ENCODE measurements at places on chromosomes 6 and 20.

DNA sequence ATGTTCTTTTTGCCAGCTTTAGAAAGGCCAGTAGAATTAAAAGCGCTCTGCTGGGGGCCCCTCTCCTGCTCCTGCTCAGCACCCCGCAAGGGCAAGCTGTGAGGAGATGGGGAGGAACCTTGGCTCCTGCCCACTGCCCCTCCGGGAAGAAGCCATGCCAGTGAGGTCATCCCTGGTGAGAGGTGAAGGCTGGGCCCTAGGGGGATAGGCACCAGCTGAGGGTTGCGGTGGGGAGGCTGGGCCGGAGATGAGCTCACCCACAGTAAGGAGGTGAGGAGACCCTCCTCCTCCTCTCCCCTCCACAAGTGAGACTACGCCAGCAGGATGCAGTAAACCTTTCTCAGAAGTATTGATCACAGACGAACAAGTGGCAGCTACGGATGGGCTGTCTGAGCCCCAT lies 32.1 kb downstream of the LRFN2 start:
- DNase-seq = no peak

- DNase-seq = no peak
These were observed 19.2 kb upstream of the ZSCAN16 start for GRCh38 chr6:28105245-28105639.

DNA sequence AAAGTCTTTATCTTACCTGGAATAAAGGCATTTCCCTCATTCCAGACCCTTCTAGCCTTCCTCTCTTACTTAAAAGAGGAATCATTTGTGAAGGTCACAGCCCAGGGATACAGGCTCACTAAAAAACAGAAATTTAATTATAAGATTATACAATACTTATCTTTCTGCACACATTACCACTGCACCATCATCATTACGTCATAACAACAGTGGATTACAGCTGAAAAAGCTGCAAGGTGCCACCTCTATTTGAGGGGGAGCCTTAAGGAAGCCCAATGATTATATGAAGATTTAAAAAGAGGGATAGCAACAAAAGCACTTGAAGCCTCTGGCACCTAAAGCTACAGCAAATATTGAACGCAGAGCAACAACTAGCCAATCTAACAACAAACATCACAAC lies 452.9 kb upstream of the EYS start:
- no peak for DNase-seq

GRCh38 chr6:25482996-25483395 lies 169.0 kb upstream of the SCGN start:
- no peak for DNase-seq

GRCh38 chr6:37936906-37937305 lies 117.4 kb downstream of the ZFAND3 start:
- no peak for DNase-seq

- DNase-seq = no peak
These were observed 106.4 kb downstream of the SYNDIG1 start for GRCh38 chr20:24575811-24576210.

DNA sequence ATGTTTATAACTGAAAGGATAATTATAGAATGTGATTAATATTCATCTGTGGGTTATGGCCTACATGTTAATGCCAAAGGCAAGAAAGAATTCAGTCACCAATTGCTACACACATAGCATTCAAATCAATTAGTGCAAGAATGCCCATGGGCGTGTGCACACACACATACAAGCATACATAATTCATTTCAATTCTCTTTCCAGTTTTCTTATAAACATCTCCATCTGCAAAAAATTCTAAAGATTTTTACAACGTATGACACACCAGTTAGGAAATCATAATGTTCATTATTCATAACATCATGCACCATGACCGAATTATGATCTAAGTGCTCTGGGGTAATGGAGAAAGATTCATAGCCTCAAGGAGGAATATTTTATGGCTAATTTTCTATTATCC lies 111.0 kb upstream of the ADTRP start:
- no peak for DNase-seq

DNA sequence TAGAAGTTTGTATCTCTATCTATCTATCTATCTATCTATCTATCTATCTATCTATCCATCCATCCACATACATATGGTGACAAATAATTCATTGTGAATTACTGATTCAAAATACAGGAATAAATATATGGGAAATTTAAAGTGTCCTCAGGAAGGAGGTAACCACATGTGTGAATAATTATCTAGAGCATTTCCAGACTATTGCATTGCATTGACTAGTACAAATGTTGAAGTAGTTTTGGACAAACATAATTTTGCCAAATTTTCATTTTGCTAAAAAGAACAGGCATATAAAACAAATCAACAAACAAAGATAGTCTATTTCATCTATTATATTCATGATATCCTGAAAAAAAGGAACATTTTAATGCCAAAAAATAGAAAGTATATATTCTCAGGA lies 192.7 kb downstream of the UTRN start:
- DNase-seq = no peak

DNA sequence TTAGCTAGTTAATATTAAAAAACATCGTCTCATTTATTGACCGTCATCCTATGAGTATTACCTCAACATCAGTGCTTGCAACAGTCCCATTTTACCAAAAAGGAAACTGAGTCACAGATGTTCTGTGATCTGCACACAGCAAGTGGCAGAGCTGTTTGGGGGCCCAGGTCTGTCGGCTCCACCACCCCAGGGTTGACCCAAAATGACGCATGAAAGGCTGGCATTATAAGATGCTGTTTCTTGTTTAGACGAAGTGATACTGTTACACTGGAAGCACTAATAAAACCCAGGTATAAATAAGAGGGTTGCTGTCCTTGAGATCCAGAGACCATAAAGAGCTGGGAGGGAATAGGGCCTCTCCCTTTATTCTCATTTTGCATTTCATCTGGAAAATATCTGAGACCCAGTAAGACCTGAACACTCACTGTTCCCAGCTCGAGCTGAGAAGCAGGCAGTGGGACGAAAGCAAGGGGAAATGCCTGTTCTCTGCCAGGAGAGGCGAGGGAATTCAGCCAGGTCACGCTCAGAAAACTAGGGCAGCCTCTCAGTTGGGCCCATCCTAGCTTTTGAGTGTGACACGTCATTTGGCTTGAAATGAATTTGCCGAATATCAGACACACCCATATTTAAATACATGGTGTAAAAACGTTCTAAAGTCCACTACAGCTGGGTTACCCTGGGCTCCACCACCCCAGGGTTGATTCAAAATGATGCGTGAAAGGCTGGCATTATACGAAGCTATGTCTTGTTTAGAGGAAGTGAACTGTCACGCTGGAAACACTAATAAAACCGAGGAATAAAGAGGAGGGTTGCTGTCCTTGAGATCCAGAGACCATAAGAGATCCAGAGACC lies 1.4 kb upstream of the MICAL1 start:
- no peak for DNase-seq

DNA sequence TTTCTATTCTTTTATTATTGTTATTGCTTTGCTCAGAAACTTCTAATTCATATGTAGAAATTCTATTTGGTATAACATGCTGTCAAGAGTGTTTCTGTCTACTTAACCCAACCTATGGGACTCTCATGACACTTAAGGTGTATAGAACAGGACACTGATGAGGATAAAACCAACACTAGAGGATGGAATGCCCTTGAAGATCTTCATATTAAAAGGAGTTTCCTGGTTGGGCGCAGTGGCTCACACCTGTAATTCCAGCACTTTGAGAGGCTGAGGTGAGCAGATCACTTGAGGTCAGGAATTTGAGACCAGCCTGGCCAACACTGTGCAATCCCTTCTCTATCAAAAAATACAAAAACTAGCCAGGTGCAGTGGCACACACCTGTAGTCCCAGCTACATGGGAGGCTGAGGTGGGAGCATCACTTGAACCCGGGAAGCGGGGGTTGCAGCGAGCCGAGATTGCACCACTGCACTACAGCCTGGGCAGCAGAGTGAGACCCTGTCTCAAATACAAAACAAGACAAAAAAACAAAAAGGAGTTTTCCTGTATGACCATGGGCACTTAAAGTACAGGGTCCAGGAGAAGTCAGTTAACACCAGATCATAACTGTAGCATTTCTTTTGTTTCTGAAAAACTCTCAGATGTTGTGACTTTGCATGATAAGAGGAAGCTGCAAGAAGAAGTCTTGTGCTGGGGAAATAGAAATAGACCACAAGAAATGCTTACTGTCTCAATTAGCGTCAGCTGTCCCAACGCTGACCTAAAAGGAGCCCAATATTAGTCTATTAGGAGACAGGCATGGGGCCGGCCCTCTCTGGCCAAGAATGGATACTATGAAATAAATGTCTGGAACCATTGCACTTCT lies 38.9 kb upstream of the CD2AP start:
- no peak for DNase-seq

DNA sequence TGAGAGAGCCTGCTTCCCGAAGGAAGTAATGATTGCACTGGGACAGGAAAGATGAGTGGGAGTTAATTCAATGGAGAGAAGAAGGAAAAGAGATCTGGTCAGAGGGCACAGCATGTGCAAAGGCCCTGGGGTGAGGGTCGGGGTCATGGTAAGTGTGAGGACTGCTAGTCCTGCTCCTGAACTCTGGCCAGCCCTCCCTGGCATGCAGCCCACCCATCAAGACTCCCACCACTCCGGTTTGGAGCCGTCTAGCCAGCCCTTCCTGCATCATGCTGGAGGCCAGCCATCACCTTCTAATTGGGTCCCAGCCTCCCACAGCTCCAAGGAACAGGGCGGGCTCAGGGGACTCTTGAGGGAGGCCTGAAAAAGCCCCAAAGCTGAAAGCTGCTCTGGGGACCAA lies 42.1 kb downstream of the SRSF3 start:
- DNase-seq = no peak

DNA sequence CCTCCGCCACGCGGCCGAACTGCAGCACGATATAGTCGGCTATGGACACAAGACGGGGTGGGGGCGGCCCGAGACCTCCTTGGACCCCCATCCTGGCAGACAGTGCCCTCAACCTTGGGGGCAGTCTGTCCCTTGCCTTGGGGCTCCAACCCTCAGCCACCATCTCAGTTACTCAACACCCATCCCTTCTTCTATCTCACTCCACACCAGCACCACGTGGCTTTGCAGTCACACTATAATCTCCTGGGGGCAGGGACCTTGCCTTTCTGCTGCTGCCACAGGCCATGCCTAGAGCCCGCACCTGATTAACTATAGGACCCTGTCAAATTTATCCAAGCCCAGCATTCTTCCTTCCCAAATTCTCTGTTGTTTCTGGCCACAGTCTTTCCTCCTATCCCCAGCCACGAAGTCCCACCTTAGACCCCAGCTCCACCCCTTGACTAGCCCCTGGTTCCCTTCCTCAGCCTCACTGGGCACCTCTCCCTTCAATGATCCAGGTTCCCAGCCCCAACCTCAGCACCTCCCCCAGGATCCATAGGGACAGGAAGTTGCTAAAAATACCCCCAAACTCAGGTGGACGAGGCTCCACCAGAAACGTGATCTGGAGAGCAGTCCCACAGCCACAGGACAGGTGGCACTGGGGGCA lies 1.7 kb upstream of the TEAD3 start:
- DNase-seq = peak; percentile 37

- DNase-seq = no peak
These were observed 37.8 kb downstream of the RAB44 start for GRCh38 chr6:36735110-36736071.

- DNase-seq = no peak
These were observed 23.4 kb upstream of the GSTA4 start for GRCh38 chr6:53018446-53018845.

DNA sequence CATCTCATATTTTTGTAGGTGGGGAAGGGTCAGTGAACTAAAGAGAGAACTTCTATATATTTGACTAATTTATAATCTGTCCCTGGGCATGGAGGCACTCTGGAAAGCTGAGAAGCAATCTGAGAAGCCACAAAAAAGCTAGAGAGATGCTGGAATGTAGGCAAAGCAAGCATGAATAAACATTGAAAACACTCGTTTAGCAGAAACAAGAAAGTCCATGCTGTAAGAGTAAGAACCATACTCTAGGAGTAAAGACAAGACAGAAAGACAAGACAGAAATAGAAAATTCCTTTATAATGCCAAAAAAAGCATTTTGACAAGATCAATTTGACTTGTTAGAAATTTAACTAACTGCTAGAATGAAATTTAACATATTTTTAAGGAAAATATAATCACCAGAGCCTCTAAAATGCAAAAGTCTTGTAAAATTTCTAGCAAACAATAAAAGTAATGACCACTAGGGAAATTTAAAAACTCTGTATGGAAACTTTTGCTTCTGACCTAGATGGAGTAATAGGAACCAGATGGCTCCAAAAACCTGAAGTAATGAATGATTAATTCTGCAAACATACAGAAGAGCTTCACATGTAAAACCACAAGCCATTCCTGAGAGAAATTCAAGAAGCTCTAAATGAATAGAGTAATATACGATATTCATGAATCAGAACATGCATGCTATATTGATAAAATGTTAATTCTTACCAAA lies 625.7 kb upstream of the PTCHD4 start:
- no peak for DNase-seq

DNA sequence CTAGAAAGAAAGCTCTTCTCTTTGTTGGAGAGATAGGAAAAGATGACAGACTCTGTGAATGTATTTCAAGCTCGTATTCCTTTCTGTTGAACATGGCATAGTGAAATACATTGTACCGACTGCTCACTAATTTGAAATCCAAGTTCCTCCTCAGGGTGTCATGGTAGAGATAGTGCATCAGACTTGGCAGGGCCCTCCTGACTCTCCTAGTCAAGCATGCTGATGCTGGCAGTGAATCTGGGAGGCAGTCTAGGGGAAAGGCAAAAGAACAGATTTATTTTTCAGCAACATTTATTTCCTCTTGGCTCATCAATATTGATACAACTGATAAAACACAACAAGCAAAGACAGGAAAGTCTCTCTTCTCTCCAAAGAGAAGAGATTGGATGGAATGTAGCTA lies 356.3 kb upstream of the IRAK1BP1 start:
- DNase-seq = no peak

- no peak for DNase-seq
These were observed 187.9 kb downstream of the TENT5A start for GRCh38 chr6:81564470-81565068.
